ENCODE measurements at places on chromosomes 7 and 10.

GRCh38 chr7:73963252-73963822 lies 64.6 kb upstream of the ELN start:
- DNase-seq, result no peak

GRCh38 chr7:105617280-105618015 lies 36.2 kb upstream of the EFCAB10 start:
- no peak for DNase-seq

GRCh38 chr10:11270135-11270857 lies 252.6 kb downstream of the CELF2 start:
- DNase-seq, result peak; percentile 57

- DNase-seq, result no peak
Measured at GRCh38 chr7:55271661-55272060, 93.5 kb upstream of the LANCL2 start.

DNA sequence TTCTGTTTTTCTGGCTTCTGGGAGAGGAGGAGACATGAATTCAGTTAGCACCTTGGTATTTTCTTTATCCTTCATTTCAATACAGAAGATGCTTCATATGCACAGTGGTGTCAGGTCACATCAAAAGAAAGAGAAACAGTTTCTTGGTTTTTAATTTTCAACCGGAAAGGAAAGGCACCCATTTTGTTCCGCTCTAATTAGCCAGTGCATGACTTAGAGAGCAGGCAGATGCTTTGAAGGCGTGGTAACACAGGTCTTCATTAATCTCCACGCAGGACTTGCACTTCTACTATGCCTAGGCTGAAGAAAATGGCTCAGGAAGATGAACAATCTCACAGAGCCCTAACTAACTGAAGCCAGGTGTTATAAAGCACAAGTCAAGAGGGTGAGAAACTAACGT lies 70.4 kb upstream of the ATRNL1 start:
- no peak for DNase-seq

- peak; percentile 50 for DNase-seq
Measured at GRCh38 chr7:90345595-90346335, 751 bp upstream of the GTPBP10 start.

DNA sequence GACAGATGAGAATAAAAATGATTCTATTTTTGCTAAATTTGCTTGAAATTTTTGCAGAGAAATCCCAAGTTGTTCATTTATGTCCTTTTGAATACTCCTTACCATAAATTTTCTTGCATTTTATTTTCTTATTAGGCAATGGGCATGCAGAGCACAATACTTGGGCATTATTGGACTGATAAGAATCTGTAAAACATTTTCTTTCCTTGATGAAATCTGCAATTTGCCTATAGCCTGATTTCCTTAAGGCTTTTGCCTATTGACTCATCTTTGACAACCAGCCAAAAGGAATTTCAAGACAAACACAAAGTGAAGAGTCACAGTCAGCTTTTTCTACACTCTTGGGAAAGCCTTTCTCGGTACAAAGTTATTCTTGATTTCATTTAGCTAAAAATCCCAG lies 30.5 kb upstream of the GNAT3 start:
- DNase-seq, result peak; percentile 93

DNA sequence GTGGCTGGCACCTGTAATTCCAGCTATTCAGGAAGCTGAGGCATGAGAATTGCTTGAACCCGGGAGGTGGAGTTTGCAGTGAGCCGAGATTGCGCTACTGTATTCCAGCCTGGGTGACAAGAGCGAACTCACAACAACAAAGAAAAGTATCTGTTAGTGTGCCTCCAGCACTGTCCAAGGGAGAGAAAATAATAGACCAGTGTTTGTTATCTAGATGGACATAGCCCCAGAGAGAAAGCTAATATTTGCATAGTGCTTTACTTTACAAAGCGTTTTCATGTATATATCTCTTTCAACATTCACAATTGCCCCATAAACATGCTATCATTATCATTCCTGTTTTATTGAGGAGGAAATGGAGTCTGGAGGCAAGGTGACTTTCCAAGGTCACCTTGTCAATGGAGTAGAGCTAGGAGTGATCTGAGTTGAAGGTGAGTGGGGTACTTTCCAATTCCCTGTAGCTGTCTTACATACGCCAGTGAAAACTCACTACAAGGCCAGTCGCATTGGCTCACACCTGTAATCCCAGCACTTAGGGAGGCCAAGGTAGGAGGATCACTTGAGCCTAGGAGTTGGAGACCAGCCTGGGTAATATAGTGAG lies 49.7 kb upstream of the KIF5B start:
- no peak for DNase-seq

DNA sequence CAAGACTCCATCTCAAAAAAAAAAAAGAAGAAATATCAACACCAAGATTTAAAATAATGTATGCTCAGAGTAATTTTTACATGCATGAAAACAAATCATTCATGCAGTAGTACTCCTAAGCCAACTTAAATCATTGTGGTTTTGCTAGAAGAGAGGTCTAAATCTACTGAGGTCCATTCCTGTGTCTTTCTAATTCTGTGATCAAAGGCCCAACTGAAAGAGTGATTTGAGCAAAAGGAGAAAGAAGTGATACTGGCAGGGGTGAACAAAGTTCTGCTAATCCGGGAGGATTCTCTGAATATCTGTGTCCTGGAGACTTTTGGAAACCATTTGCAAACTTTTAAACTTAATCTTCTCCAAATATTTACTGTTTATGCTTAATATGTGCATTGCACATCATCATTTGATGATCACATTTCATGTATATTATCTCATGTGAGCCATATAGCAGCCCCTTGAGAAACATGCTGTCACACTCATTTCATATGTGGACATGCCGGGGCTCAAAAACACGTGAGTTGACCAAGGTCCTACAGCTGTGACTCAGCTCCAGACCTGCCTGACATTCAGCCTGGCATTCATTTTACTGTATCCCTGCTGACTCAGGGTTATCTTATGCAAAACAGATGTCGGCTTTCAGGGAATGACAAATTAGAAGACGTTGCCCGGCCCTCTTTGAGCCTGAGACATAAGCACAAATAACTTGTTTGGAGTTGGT lies 76.4 kb downstream of the FAM107B start:
- peak; percentile 86 for DNase-seq

GRCh38 chr10:91564508-91564907 lies 68.4 kb downstream of the PPP1R3C start:
- no peak for DNase-seq

DNA sequence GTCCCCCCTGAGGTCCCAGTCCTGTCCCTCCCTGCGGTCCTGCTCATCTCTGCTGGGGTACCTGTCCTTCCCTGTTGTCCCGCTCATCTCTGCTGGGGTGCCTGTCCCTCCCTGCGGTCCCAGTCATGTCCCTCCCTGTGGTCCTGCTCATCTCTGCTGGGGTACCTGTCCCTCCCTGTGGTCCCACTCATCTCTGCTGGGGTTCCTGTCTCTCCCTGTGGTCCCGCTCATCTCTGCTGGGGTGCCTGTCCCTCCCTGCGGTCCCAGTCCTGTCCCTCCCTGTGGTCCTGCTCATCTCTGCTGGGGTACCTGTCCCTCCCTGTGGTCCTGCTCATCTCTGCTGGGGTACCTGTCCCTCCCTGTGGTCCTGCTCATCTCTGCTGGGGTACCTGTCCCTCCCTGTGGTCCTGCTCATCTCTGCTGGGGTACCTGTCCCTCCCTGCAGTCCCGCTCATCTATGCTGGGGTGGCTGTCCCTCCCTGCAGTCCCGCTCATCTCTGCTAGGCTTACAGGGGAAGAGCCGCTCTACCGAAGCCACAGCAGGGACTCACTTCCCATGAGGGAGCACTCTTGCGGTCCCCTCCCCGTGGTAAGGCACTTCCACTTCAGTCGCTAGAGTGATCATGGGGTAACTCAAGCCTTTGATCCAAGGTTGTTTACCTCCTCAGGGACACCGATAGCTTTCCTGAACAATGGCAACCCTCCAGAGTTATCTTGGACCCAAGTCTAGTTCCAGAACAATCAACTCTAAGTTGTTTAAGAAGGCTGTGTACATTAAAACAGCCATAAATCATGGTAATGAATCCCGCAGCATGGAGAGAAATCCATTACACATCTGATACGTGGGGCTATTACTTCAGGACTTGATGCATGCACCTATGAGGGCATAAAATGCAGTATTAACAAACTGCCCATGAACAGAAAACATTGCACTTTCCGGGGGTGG lies 46.8 kb upstream of the MNX1 start:
- DNase-seq, result no peak

DNA sequence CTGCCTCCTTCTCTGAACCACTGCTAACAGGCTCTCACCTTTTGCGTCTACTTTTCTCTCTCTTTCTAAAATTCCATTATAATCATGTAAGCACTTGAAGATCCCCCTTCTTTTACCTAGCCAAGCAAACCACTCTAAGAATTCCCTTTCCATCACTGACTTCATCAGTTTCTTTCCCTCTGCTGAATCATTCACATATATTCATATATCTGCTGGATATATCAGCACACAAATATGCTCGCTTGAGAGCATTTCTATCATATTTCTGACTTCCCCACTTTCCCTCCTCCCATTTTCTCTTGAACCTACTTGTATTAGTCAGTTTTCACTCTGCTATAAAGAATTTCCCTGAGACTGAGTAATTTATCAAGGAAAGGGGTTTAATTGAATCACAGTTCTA lies 84.2 kb upstream of the LRRN3 start:
- peak; percentile 87 for DNase-seq

GRCh38 chr10:78853864-78854263 lies 214.9 kb upstream of the ZMIZ1 start:
- DNase-seq, result no peak

DNA sequence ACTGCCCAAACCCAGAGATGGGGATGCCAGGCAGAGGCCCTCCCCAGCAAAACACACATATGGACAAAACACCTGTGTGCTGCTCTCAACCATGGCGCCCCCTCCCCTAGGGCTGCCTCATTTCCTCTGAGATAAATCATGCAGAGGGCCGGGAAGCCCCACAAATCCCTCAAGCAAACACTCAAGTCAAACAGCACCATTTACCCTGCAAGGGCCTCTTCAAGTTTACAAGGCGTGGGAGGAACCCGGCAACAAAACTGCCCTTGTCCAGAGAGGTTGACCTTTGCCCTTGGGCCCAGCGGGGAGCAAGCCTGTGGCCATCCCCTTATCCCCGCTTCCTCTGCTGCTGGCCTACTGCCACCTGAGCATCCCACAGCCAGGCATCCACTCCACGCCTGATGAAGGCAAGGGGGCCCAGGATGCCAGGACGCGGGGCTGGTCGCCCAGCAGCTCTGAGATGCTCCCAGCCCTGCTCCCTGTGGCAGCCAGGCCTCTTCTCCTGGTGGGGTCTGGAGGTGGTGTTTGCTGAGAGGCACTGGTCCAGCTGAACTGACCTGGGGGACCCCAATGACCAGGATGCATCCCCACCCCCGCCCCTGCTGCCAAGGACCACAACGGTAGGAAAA lies 77.4 kb downstream of the DLG5 start:
- DNase-seq, result no peak

DNA sequence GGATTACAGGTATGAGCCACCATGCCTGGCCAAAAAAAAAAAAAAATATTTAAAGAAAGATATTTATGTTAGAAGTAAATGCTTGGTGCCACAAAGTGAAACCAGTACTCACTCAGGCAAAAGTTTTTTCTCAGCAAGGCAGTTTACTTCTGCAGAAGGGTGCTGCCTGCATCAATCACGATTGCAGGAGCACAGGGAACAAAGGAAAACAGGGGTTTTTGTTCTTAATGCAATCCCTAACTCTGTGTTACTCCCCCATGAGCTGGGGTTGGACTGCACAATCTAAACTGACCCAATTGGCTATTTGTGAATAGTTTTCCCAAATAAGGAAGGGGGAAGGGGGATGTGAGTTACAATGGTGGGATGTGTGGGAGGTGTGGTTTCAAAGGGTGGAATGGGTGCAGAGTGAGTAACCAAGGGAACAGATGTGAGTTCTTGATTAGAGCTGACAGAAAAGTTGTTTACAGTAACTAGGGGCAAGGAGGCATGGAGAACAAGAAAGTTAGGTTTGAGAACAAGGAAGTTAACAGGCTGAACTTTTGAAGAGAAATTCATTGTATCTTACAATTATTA lies 255.4 kb downstream of the TYW1 start:
- no peak for DNase-seq

DNA sequence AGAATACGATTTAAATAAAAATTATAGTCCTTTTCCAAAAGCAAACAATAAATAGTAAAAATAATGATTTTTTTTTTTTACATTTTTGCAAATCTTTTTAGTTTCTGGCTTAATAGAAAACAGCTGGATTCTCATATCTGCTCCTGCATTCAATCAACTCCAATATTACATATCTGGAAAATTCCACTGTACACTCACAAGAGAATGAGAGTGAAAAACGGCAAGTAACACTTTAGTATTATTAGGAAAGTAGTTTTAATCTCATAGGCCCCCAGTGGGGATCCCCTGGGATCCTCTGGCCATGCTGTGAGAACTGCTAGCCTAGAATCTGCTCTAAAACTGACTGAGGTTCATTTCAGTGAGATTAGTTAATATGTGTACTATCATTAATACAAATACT lies 128.6 kb upstream of the LRRN3 start:
- DNase-seq, result no peak

DNA sequence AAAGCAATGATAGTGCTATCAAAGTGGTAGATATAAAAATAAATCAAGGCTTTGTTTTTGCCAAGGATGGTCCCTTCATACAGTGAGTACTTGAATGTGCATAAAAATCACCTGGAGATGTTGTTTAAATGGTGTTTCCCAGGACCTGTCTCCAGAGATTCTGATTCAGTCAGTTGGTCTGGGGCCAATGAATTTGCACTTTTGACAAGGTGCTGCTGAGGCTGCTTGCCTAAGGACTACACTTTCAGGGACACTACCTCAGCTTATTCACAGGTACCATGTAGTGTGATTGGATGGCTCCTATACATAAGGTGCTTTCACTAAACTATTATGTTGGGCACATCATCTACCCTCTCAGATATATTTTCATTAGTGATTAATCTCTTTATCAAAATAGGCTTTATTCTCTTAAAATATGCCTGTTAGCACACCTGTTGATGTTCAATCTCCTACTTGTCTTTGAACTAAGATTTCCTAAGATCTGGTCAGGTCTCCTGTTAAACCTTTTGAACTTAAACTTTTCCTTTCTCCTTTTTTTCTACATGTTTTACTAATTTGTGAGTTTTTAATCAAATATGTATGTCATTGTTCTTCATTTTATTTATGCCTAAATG lies 24.3 kb downstream of the CAPZA2 start:
- DNase-seq, result no peak

GRCh38 chr7:102872460-102872859 lies 40.3 kb upstream of the LRRC17 start:
- peak; percentile 98 for DNase-seq

DNA sequence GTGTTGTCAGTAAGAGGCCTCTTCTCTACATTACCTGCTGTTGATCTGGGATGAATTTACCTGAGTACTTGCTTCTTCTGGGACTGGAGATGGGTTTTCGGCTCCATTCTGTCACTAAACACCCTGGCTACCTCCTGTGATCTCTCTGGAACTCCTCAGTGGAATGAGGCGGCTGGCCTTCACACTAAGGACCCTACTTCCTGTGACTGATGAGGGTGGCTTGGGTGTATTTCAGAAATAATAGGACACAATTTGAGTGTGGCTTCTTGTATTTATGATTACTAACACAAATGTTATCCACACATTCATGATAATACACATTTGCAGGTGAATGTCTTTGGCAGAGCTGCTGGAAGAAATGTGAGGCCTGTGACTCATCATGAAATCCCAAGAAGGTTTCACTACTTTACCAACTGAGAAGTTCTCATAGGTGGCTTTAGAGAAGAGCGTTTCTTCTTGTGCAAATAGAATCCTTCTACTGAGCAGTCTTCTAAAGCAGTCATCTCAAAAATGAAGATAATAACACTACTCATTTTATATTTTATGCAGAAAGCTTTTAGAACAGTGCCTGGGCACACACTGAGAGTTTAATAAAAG lies 21.3 kb upstream of the EVX1 start:
- DNase-seq, result no peak

- no peak for DNase-seq
Measured at GRCh38 chr7:75042286-75042685, 31.3 kb downstream of the RCC1L start.
